CD4-positive, alpha-beta T cell (primary cell): ENCODE measurements at places on chromosomes 7 and 10.

- peaks cover 28% of the 10 kb centered on the region for H3K4me1 ChIP-seq
- peak overlapping the region; percentile 85 for H3K4me3 ChIP-seq
- no peaks in the 10 kb centered on the region for H3K27me3 ChIP-seq
- DNase-seq, result no peak
These were observed 1.4 kb downstream of the GARS1 start for GRCh38 chr7:30596014-30596641.

- no peak overlapping the region for H3K4me3 ChIP-seq
- H3K27me3 ChIP-seq, result no peaks in the 10 kb centered on the region
- H3K27ac ChIP-seq, result no peak overlapping the region
These were observed 2.3 kb upstream of the DNAJB12 start for GRCh38 chr10:72356987-72357386.

DNA sequence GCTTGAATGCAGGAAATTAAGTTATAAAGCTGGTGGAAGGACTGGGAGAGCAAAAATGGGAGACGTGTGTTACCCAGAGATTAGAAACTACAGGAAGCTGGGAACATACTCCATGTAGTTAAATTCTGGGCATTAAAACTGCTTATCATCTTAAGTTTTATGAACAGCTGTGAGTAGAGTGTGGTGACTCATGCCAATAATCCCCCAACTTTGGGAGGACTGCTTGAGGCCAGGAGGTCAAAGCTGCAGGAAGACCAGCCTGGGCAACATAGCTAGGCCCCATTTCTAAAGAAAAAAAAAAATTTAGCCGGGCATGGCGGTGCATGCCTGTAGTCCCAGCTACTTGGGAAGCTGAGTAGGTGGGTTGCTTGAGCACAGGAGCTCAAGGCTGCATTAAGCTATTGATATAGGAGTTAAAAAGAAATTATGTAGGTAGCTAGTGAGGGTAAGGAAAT is 56.2 kb upstream of the SEPHS1 start:
- H3K4me3 ChIP-seq, result no peak overlapping the region
- H3K27ac ChIP-seq, result no peak overlapping the region
- H3K27me3 ChIP-seq, result peaks cover 5% of the 10 kb centered on the region
- H3K36me3 ChIP-seq, result no peaks in the 10 kb centered on the region
- no peaks in the 10 kb centered on the region for H3K4me1 ChIP-seq
- no peak for DNase-seq

DNA sequence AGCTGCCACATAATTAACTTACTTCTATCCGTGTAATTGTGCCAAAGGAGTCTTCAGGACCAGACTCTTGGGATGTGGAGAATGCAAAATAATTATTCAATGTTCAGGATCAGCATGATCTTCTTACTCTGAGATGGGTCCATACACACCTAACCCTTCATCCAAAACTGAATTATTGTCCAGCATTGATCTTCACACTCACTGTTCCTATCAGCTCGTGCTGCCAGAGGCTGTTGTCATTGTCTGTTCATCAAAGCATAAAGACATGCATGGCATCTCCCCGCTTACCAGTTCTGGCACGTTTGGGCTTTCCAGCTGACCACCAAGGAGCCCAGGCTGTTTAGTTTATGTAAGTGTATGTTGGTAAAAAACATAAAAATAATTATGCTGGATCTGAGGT is 1090.7 kb downstream of the DNAJB9 start:
- no peaks in the 10 kb centered on the region for H3K27me3 ChIP-seq
- no peak overlapping the region for H3K4me3 ChIP-seq
- H3K4me1 ChIP-seq, result no peaks in the 10 kb centered on the region
- no peaks in the 10 kb centered on the region for H3K36me3 ChIP-seq

DNA sequence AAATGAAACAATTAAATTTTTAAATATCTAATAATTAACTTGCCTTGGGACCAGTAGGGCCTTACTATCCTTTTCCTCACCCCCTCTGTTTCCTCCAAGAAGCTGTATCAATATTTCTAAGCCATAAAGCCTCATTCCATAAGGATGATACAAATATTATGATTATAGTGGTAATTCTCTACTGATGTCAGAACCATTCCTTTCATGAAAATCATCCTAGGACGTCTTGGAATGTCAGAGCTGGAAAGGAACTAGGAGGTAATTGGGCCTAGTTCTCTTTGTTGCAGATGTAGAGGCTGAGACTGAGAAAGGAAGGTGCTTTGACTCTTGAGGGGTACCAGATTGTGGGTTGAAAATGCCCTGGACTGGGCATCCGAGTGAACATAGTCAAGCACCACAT is 766.7 kb upstream of the GHITM start:
- no peaks in the 10 kb centered on the region for H3K4me1 ChIP-seq
- no peaks in the 10 kb centered on the region for H3K27me3 ChIP-seq
- H3K27ac ChIP-seq, result no peak overlapping the region

DNA sequence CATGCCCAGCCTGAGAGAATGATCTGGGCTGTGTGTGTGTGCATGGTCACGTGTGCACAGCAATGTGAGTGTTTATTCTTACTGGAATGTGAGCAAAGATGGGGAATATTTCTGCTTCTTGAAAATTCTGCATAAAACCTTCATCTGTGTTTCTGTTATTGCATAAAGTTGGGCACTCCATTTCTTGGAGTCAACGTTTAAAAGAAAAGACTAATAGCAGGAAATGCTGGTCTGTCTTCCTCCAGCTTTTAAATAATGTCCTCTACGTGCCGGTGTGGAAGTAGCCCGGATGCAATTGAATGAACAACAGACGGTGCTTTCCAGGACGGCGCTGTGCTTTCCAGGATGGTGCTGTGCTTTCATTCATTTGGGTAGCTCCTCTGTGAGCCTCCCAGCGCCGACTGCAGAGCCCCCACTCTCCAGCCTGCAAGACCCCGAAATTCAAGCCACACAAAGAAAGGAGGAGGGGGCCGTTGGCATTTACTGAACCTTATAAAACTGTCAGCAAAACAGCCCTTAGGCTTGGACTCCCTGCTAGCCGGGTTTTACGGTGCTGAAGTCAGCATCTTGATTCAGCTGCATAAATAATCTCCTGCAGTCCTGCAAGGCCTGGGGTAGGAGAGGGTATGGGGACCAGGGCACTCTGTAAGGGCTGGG is 158.2 kb upstream of the PRKCQ start:
- no peaks in the 10 kb centered on the region for H3K36me3 ChIP-seq
- H3K27me3 ChIP-seq, result peaks cover 28% of the 10 kb centered on the region
- DNase-seq, result no peak
- no peak overlapping the region for H3K27ac ChIP-seq
- no peaks in the 10 kb centered on the region for H3K4me1 ChIP-seq
- H3K4me3 ChIP-seq, result no peak overlapping the region

DNA sequence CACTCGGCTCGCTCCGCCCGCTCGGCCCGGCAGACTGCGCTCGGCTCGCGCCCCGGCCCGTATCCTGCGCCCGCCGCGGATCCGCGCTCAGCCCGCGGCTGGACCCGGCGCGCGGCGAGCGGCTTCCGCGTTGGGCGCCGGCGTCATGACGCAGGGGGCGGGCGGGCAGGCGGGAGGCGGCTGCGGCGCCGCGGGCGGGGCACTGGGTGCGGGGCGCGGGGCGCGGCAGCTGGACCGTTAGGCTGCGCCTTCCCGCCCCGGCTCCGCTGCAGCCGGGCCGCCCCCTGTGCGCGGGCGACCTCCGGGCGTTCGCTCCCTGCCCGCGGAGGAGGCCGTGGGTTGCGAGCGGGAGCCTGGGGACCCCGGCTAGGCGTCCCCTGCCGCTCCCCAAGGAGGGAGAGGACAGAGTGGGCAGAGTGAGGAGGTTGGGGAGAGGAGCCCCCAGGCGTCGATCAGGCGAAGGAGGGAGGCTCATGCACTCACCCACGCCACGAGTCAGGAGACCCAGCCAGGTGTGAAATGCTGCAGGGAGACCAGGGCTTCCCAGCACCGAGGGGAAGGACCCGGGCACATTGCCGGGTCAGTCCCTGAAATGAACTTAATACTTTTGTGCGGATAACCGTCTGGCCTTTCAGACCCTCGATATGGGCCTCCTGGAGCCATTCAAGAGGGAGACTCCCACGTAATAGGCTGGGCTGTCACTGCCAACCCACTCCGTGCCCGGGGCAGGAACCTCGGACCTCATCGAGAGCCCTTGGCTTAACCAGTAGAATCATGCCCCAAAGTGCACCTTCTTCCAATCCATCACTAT is at the start of gene PIP4K2A:
PIP4K2A (minus strand) TSS at position 100 of the 811 bp plus-strand sequence. CDS start 252 bp downstream, outside the sequence.
- H3K36me3 ChIP-seq, result no peaks in the 10 kb centered on the region
- peak within 1 kb of the TSS; percentile 90 for H3K4me3 ChIP-seq
- H3K4me1 ChIP-seq, result peaks cover 16% of the 10 kb centered on the region
- peak within 1 kb of the TSS; percentile 77 for H3K27ac ChIP-seq
- peak; percentile 83 for DNase-seq

DNA sequence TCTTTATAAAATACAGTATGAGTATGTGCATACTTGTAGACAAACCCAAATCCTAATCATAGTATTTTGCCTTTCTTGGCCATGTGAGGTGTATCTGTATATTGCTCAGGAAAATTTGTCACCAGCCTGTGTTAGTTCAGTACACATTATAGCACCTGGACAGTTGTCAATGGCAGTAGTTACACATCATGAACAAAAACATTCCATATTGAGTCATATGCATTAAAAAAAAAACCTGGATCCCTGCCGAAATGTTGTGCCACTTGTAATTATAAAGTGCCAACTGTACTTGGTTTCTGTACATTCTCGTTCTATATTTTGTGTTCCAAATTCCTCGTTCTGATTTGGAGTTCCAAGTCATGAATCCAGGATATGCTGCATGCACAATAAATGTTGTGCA is 410.4 kb downstream of the INHBA start:
- no peaks in the 10 kb centered on the region for H3K27me3 ChIP-seq
- no peaks in the 10 kb centered on the region for H3K4me1 ChIP-seq
- DNase-seq, result no peak
- no peaks in the 10 kb centered on the region for H3K36me3 ChIP-seq
- H3K27ac ChIP-seq, result no peak overlapping the region

DNA sequence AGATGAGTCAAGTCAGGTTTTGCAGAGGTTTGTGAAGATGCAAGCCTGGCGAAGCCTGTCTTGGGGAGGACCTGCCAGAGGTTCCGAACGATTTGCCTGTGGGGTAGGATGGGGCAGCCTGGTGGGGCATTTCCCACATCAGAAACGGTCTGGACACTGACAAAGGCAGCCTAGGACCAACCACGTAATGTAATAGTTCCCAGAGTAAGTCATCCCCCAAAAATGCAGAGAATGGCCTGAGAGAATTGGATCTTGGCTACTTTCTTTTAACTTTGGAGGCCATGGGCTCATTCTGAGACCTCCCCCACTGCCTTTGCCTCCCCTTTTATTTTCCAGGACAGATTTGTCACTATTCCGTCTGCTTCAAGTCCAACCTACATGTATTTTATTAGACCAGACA is 168.9 kb upstream of the SH2B2 start:
- no peak overlapping the region for H3K4me3 ChIP-seq
- H3K27ac ChIP-seq, result no peak overlapping the region
- DNase-seq, result no peak

DNA sequence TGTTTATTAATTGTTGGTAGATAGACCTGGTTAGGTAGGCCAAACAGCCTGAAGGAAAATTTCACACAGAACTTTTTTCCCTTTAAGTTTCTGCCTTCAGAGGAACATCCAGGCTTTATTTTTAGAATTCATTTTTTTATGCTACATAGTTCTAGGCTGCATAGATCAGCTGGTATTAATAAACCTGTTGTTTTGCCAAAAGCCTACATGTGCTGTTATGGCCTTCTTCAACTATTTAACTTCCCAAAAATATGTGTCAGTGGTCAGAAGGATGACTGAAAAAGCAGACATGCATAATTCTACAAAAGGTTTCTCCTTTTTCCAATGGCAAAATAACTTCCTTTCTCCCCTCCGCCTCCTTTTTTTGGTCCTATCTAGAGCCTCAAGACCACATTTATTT is 303.0 kb upstream of the DKK1 start:
- DNase-seq, result no peak
- no peak overlapping the region for H3K4me3 ChIP-seq
- H3K27me3 ChIP-seq, result no peaks in the 10 kb centered on the region
- H3K27ac ChIP-seq, result no peak overlapping the region
- H3K36me3 ChIP-seq, result no peaks in the 10 kb centered on the region

- no peak for DNase-seq
- peaks cover 28% of the 10 kb centered on the region for H3K36me3 ChIP-seq
- peak overlapping the region; percentile 91 for H3K4me3 ChIP-seq
- H3K4me1 ChIP-seq, result peaks cover 70% of the 10 kb centered on the region
- H3K27me3 ChIP-seq, result no peaks in the 10 kb centered on the region
These were observed 601 bp downstream of the ADAM8 start for GRCh38 chr10:133276100-133276434.

DNA sequence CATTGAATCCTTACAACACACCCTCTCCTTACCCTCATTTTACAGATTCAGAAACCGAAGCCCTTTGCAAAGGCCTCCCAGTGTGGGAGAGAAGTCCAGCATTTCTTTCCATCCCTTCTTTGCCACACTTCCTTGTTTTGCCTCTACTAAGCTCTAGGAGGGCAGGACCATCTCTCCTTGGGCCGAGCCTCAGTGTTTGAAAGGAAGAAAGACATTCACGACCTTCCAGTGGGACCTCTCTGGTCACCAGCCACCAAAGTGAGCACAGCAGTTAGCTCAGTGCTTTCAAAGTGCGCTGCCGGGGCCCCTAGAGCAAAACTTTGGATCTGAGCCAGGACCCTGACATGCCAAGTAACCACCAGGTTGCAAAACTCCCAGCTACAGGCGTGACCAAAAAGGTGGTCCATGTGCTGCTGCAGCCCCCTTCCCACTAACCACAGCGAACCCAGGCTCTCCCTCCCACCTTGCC is 12.4 kb downstream of the CTBP2 start:
- H3K27ac ChIP-seq, result no peak overlapping the region
- no peaks in the 10 kb centered on the region for H3K36me3 ChIP-seq
- H3K4me3 ChIP-seq, result no peak overlapping the region
